GM04503 (cell line): ENCODE measurements at places on chromosomes 4 and X.

DNA sequence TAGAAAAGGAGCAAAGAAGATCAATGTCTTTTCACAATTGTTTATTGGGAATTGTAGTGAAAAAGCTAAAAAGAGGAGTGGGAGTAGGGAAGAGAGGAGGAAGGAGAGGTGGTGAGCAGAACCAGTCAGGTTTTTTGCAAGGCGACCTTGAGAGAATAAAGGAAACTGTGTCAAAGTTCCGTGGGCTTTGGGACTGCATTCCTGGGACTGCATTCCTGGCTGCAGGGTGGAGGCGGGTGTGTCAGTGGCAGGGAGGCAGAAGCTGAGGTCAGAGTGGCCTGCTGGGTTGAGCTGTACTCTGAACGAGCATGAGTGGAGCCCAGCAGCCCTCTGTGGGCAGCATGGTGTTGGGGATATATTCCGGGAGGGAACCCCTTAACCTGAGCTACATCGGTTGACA is 66.8 kb upstream of the UCP1 start:
- no peak for DNase-seq

- DNase-seq = no peak
These were observed 19.4 kb upstream of the UFSP2 start for GRCh38 chr4:185445209-185445608.

- no peak for DNase-seq
These were observed 20.8 kb downstream of the ZNF185 start for GRCh38 chrX:152918707-152919106.

GRCh38 chr4:98506462-98507132 is 151.8 kb downstream of the TSPAN5 start:
- no peak for DNase-seq

DNA sequence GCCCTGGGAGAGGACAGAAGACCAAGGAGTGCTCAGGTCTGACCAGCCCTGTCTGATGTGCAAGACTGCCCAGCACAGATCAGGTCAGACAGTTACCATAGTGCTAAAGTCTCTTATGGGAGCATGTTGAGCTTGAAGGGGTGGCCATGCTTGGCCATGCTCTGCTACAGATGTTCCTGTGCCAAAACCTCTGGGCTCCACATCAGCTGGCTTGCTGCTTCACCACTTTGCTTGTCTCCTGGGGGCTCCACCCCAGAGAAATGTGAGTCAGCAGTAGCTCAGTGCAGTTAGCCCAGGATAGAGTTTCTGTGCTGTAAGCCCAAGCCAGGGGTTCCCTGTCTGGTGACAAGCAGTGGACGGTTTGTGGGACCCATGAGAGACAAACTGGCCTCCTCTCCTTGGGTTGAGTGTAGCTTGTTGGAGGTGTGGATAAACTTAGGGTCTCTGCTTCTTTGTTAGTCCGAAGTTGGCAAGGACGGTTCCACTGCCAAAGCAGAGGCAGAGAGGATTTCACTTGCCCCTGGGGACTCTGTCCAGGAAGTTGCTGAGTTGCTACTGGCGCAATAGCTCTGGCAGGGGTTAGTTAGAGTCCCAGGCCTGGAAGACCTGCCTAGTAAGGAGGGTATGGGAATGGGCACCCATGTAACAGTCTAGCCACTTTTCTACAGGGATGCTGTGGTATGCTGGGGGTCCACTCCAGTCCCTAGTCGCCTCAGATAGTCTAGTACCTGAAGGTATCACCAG is 8.7 kb upstream of the TMSB15C start:
- no peak for DNase-seq

- peak; percentile 10 for DNase-seq
These were observed 6.9 kb downstream of the FABP2 start for GRCh38 chr4:119315036-119315435.

- no peak for DNase-seq
These were observed 121.7 kb downstream of the PDS5A start for GRCh38 chr4:39855909-39856512.

DNA sequence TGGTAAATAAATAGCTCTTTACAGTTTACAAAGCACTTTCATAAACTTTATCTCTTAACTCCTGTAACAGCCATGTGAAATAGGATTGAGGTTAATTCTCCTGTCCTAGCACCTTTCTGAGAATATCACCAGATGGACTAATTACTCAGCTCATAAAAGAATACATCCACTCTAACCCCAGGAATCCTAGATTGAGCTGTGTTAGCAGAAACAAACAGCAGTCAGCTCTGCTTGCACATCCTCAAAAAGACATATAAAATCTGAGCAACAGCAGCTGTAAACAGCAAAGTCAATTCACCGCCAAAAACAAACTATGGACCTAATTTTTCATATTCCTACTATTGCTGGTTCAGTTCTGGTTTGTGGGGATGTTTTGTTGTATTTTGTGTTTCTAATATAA is 182.8 kb downstream of the QDPR start:
- DNase-seq = no peak

DNA sequence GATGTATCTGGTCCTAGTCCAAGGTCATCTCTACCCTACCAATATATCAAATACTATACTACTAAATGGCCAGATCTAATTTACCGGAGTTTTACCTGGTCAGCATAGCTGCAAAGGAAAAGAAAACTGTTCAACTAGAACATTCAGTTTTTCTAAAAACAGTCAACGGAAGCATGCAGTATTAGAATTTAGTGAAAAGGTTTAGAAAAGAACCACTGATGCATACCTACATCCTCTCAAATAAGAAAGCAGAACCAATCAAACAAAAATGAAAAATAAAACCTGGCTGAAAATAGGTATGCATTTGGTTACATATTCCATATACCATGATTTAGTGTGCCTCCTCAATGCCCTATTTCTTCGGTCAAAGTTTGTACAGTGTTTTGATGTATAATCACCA is 140.0 kb downstream of the CHM start:
- no peak for DNase-seq

DNA sequence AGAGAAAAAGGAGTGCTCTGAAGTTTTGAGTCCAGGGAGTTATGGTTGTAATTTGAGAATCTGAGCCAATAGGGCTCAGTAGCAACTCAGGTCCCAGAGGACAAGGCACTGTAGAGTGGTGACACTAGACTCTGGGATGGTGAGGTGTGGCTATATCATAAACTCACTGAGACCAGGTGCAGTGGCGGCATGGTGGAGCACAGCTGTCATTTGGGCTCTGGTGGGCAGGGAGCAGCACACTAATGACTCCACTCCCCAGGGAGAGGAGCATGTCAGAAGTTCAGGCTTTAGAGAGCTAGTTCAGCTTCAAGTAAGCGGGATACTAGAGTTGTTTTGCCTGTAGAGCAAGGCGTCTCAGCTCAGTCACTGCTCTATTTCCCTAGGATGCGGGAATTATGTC is 165.4 kb upstream of the USP38 start:
- no peak for DNase-seq

GRCh38 chrX:115378471-115378870 is 89.0 kb downstream of the LUZP4 start:
- no peak for DNase-seq

GRCh38 chrX:7069556-7069955 is 78.0 kb upstream of the STS start:
- no peak for DNase-seq

- DNase-seq = no peak
These were observed 28.3 kb upstream of the SMS start for GRCh38 chrX:21912220-21912619.

DNA sequence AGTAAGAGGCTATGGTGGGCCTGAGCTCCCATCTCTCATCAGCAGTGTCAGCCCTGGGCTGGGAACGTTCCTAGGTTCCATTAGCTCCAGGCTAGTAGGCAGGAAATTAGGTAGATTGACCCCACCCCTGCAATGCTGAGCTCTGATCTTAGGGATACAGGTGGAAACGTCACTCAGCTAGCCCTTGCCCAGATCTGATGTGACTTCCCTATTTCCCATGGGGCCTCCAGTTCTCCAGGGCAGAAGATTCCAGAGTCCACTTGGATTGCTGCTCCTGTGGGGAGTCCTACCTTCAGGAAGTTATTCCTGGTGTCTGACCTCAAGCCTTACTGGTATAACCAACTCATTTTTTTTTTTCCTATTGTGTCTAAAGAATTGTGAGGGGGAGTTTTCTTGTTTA is 81.1 kb downstream of the EFNB1 start:
- no peak for DNase-seq

GRCh38 chr4:41550308-41550707 is 12.4 kb downstream of the LIMCH1 start:
- no peak for DNase-seq

GRCh38 chr4:143262838-143263237 is 73.8 kb upstream of the GAB1 start:
- DNase-seq = no peak

DNA sequence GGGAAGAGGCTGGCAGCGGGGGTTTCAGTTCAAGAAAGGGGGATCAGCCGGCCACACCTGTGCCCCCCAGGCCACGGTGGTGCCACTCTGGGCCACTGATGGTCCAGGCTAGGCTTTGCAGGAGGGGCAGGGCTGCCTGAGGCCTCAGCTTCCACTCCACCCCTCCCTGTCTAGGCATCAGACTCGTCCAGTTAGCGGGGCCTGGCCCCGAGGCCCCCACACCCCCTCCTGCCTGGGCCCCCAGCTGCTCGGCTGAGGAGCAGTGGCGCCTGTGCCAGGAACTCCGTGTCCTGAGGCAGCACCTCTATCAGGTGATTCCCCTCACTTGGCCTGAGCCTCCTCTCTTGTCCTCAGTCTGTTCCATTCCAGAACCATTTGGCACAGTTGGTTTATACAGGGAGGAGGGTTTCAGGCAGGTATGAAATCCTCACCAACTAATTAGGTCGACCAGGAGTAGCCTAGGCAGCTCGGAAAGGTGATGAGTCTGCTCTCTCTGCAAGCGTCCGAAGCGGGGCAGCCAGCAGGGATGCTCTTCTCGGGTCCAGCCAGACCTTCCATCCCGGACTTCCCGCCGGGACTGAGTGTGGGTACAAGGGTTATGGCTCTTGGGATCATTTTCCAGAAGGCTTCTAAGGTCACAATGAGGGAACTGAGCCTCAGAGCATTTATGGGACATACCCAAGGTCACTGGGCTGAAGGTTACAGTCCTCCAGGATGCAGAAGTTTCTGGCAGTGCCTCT is 2.1 kb downstream of the NSG1 start:
- no peak for DNase-seq

GRCh38 chr4:4439782-4440181 is 52.9 kb downstream of the NSG1 start:
- no peak for DNase-seq

DNA sequence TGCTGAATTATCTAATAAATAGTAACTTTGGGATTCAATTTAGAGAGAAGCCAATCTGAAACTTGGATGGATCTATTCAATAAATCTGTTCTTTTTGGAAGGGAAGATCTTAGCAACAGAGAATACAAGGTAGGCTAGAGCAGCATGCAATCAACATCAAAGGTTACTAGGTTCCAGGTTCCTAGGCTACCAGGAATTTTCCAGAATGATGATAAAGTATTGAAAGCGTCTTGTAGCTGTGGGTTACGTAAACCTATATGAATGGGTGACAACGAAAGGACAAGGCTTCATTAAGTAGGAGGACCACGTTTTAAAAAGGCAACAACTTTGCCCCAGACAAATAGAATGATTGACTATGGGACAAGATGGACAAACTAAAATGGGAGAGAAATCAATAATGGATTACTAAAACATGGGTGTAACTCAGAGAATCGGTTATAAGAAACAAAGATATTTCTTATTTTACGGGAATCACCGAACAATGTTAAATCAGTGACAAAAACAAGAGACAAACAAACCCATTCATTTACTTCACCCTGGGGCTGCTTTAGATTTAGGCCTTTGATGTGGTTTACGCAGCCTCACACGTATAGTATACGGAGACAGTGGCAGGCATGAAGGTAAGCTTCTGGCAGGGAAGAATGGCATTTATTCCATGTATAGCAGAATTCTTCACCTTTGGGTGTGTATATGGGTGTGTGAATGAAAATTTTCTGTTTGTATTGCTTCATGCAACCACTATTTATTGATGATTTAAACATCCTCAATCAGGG is 732.6 kb upstream of the PABPC4L start:
- DNase-seq = no peak

DNA sequence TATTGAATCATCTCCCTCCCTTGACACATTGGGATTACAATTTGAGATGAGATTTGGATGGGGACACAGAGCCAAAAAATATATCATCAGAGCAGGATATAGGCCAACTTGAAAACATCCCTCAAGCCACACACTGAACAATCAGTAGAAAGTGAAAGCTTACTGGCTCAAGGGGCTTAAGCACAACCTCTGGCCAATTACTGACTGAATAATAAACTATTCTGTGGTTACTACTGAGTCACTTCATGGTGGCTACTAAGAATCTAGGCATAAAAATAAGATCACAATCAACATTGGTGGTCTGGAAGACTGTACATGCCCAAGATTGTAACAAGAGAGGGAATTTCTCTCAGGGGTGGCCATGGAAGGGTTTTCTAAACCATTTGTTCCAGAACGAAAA is 27.4 kb upstream of the GPR174 start:
- DNase-seq = no peak

DNA sequence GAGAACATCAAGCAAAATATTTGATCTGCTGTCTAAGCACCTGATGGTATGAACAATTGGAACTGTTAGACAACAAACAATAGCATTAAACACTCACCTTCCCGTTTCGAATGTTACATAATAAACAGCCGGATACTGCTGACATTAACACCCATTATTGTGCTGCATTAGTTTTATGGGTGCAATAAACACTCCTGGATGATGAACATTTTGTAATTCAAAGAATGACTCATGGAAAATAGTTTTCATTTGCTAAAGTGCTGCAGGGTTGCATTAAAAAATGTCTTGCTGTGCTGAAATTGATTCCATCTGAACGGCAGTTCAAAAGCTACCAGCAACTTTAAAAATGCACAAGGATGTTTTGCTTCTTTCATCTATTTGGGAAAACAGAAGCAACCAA is 100.8 kb upstream of the SORBS2 start:
- DNase-seq = peak; percentile 17

GRCh38 chr4:182093935-182094334 is 149.3 kb upstream of the TENM3 start:
- no peak for DNase-seq

DNA sequence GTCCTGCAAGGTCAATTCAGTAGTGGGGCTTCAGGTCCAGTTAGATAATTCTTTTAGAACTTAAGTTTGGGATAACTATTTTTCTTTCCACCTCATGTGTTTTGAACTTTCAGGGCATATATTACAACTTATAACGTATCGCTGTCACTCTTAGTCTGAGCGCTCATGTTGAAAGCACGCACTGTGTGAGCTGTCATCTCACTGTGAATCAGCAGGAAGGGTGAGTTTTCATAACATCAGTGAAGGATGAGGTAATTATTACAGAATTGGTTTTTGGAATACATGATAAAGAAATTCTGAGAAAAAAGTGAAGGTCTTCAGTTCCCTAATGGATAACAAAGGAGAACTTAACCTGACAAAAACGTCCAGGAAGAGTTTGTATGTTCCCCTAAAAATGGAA is 45.1 kb upstream of the SLC4A4 start:
- no peak for DNase-seq

DNA sequence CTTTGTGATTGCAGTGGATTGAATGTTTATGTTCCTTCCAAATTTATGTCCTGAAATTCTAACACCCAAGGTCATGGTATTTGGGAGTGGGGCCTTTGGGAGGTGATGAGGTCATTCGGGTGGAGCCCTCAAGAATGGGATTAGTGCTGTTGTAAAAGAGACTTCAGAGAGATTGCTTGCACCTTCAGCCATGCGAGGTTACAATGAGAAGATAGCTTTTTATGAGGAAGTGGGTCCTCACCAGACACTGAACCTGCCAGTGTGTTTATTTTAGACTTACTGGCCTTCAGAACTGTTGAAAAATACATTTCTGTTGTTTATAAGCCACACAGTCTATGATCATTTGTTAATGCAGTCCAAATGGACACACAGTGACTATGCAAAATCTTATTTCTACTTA is 161.0 kb upstream of the GPRIN3 start:
- DNase-seq = no peak
